ENCODE measurements at places on chromosomes 7 and 10.

DNA sequence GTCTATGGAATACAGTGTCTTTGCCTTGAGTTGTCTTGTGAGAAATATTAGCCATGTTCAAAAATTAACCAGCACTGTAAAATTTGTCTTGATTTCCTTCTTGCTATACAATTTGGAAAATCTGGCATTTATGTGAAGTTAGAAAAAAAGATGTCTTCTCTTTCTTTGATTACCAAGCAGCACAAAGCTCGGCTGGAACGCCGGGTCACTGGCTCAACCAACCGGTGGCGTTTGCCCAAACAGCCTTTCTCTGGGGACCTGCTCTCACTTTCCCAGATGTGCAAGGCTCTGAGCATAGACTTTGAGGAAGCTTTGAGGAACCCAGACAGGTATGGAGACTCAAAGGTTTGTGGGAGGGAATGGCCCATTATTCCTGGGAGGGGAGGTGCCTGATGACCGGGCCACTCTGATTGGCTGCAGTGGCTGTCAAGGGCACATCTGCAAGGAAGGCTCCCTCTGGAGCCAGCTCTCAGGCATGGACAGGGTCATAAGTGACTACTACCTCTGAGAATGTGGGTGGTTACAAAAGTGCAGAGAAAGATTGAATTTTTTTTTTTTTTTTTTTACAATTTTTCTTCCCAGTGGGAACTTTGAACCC, 5.6 kb downstream of the BTBD16 start:
- DNase-seq: no peak

DNA sequence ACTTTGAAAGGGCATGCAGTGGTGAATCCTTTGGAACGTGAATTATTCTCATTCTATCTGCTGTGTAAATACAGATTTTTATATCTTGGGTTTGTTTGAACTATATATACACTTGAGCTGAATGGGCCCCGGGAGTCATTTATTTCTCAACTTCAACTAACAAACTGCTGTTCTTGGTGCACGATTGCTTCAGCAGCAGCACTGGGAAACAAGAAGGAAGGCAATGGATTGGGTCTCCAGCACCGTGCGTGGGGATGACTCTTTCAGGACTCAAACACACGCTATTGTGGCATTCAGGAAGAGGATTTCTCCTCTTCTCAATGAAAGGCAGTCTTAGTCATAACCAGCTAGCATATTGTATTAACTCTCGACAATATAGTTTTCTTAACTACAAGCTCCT, 226.0 kb upstream of the NFE2L3 start:
- DNase-seq: no peak

- DNase-seq: no peak
Observed at GRCh38 chr10:132134241-132135052, 52.3 kb upstream of the DPYSL4 start.

GRCh38 chr10:111083222-111084095, 6.6 kb downstream of the ADRA2A start:
- DNase-seq: peak; percentile 15

DNA sequence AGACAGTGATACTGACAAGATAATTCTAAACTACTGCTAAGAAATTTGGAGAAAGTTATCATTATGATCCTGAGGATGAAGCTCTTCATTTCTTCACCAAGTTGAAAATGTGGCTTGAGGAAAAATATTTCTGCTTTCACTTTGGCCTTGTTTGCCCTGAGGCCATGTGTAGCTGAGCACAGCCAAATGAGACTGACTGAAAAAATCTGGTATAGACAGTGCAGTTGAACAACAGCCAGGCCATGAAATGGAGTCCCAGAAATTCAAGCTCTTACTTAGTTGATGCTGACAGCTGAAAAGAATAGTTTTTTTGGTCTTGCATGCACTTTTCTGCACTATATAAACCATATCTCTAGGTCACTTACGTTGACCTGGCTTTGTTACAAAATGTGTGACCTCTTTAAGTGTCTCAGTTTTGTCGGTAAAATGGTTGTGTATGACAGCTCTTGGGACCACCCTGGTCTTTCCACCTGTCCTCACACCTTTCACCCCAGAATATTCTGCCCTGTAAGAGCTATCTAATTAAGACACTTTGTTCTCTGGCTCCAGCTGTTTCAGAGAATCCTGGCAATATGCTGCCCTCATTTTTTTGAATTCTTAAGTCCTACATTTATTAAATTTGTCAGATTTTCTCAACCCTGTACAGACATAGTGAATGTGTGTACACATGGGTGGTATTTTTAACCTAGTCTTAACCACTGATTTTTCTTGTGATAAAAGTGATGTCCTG, 91.3 kb downstream of the CD36 start:
- no peak for DNase-seq

DNA sequence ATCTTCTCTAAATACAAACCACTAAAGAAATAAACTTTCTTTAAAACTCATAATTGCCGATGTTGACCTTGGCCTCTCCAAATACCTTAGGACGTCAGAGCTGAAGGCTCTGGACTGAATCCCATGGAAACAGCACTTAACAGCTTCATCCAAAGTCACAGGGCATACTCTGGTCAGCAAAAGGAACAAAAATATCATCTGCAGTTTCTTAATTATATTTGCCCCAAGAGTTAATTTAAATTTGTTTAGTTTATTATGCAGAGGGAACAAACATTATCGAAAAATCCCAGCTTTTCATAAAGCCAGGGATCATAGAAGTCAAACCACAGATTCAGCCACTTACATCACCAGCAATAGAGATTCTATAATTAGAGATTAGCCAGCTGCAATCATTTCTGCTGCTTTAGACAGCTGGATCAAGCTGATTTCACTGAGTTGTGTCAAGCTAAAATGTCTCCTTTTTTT, 20.5 kb upstream of the FAM13C start:
- no peak for DNase-seq

GRCh38 chr7:117014673-117015133, 61.4 kb downstream of the ST7 start:
- DNase-seq: no peak

Measured in upper lobe of left lung (tissue), 6 donors.